ENCODE measurements at places on chromosomes 7 and 10. TPM values are rescaled to one million over a fixed set of nuclear protein-coding genes. Genes with fewer than 3 reads are reported as not detected.

Gene ANK3
- total RNA-seq, result 47.7 TPM

DNA sequence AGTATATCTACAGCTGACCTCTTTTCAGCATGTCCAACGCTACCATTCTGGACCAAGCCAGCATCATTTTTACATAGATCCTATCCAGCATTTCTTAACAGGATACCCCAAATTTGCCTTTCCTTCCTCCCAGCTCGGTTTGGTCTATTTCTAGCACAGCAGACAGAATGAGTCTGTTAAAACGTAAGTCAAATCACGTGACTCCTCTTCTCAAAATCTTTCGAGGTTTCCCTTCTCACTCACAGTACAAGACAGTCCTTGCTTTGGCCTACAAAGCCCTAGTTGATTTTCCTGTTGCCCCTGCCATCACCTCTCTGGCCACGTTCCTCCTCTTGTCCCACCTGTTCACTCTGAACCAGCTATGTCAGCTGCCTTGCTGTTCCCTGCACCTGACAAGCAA, 711.7 kb downstream of the SORCS3 start:
- no peaks in the 10 kb centered on the region for H3K27me3 ChIP-seq
- no peak overlapping the region for H3K4me3 ChIP-seq
- H3K4me1 ChIP-seq, result no peaks in the 10 kb centered on the region
- no peaks in the 10 kb centered on the region for H3K36me3 ChIP-seq
- H3K27ac ChIP-seq, result no peak overlapping the region

DNA sequence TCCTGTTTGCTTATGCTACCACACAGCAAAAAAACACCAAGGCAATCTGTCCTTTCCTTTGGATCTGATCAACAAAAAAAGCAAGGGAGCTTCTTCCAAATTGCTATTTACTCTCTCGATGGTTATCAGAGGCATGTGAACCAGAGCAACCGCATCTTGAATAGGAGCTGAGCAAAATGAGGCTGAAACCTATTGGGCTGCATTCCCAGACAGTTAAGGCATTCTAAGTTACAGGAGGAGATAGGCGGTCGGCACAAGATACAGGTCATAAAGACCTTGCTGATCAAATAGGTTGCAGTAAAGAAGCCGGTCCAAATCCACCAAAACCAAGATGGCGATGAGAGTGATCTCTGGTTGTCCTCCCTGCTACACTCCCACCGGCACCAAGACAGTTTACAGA, 76.8 kb upstream of the FRMD4A start:
- H3K27me3 ChIP-seq, result no peaks in the 10 kb centered on the region
- H3K27ac ChIP-seq, result no peak overlapping the region
- H3K4me3 ChIP-seq, result no peak overlapping the region
- no peaks in the 10 kb centered on the region for H3K4me1 ChIP-seq
- no peak for DNase-seq

DNA sequence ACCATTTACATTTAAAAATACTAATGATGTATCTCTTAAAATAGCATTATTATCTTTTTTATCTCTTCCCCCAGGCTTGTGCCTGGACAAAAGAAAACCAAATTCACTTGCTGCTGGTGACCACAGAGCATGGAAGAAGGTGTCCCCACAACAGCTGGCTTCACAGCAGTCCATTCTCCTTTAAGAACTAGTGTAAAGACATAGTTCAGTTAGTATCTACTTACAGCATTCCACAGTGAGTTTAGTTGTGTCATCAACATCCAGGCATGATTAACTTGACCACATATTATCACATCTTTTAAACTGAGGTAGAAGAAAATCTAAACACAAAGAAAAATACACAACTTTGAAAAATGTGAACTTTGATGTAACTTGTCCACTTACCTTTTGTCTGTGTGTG, 55.0 kb downstream of the LRRC17 start:
- H3K4me1 ChIP-seq, result no peaks in the 10 kb centered on the region
- H3K4me3 ChIP-seq, result no peak overlapping the region
- no peaks in the 10 kb centered on the region for H3K36me3 ChIP-seq
- no peak for DNase-seq
- no peaks in the 10 kb centered on the region for H3K27me3 ChIP-seq

Gene ERCC6
- 33.8 TPM for total RNA-seq

DNA sequence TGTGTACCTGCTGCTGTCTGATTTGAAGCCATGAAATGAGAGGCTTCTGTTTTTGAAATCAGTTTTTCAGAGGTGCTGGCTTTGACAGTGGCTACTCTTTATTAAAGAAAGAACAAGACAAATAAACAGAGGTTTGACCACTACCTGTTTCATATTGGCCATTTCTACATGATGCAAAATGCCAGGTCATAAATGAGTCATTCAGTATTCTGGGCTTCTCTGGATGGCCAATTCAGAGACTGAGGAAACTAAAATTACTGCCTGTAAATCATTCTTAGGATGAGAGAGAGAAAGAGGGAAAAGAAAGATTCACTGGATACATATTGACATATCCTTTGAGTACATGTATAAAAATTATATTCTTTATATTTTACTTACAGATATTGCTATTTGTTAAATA, 303.3 kb upstream of the ETV1 start:
- H3K36me3 ChIP-seq, result no peaks in the 10 kb centered on the region

DNA sequence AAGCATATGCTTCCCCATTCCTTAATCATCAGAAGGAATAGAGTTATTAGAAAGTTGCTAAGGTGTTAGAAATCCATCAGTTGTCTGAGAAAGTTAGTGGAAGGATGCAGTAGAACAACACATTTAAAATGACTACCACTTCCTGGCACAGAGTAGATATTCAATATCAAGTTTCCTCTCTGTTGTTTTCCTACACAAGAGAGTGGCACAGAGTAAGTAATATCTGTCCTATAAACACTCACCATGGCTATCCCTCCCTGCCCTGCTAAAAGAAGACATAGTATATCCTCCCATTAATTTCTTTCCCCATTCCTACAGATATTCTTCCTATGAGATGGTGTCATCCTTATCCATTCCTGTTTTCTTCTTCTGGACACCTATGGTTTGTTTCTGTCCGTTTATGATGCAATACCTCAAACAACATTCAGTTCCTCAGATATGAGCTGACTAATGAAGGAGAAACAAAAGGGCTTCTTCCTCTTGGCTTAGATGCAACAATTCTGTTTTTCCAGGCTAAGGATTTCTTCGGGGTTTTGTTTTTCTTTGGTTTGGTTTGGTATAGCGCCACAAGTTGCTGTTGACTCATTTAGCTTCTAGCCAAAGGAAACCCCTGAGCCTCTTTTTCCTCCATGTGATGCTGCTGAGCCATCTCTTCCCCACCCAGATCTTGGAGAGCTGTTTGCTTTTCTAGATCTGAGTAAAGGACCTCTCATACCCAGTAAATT, 32.9 kb upstream of the BPGM start:
- no peaks in the 10 kb centered on the region for H3K4me1 ChIP-seq
- no peak overlapping the region for H3K4me3 ChIP-seq
- DNase-seq, result no peak
- no peak overlapping the region for H3K27ac ChIP-seq

DNA sequence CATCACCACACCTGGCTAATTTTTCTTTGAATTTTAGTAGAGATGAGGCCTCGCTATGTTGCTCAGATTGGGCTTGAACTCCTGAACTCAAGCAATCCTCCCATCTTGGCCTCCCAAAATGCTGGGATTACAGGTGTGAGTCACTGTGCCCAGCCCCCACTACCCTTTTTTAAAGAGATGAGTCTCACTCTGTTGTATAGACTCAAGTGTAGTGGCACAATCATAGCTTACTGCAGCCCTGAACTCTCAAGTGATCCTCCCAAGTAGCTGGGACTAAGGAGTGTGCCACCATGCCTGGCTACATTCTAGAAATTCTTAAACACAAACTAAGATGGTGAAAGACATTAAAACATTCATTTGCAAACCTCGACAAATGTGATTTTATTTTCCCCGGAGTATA, 12.6 kb downstream of the SYPL1 start:
- no peaks in the 10 kb centered on the region for H3K4me1 ChIP-seq
- no peak overlapping the region for H3K27ac ChIP-seq
- H3K4me3 ChIP-seq, result no peak overlapping the region
- H3K36me3 ChIP-seq, result peaks cover 38% of the 10 kb centered on the region
- no peak for DNase-seq

Gene FBXL15
- 3.5 TPM for total RNA-seq

DNA sequence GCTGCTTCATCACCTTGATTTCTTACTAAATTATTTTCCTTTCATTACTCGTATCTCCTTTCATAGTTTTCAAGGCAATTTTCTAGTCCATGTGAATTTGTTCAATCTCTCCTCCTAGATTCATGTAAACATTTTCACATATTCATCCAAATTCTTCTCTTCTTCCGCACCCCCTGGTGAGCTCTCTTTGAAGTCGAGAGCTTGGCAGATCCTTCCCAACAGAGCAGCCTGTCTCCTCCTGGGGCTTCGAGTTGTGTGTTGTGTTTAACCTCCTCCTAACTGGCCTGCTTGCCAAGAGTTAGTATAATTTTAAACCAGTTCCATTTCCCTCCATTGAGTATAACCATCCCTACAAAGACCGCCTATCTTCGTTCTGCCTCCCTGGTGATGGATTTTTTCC, 272.4 kb upstream of the CELF2 start:
- H3K27me3 ChIP-seq, result no peaks in the 10 kb centered on the region
- no peak for DNase-seq
- no peak overlapping the region for H3K27ac ChIP-seq
- no peaks in the 10 kb centered on the region for H3K36me3 ChIP-seq
- no peaks in the 10 kb centered on the region for H3K4me1 ChIP-seq

Gene TFEC
- 0.58 TPM for total RNA-seq

GRCh38 chr7:26959290-26959689, 94.9 kb upstream of the SKAP2 start:
- no peak overlapping the region for H3K4me3 ChIP-seq
- no peak overlapping the region for H3K27ac ChIP-seq
- H3K4me1 ChIP-seq, result no peaks in the 10 kb centered on the region
- DNase-seq, result no peak
- H3K27me3 ChIP-seq, result no peaks in the 10 kb centered on the region

Data from stomach (tissue), 19 donors.